ENCODE measurements at places on chromosomes 12 and 14.

- no peak for DNase-seq
These were observed 40.9 kb downstream of the ATL1 start for GRCh38 chr14:50600849-50601248.

GRCh38 chr12:57741844-57742738 lies 2.7 kb upstream of the TSPAN31 start:
- no peak for DNase-seq

GRCh38 chr14:103100281-103101121 lies 6.0 kb downstream of the EXOC3L4 start:
- DNase-seq = no peak

DNA sequence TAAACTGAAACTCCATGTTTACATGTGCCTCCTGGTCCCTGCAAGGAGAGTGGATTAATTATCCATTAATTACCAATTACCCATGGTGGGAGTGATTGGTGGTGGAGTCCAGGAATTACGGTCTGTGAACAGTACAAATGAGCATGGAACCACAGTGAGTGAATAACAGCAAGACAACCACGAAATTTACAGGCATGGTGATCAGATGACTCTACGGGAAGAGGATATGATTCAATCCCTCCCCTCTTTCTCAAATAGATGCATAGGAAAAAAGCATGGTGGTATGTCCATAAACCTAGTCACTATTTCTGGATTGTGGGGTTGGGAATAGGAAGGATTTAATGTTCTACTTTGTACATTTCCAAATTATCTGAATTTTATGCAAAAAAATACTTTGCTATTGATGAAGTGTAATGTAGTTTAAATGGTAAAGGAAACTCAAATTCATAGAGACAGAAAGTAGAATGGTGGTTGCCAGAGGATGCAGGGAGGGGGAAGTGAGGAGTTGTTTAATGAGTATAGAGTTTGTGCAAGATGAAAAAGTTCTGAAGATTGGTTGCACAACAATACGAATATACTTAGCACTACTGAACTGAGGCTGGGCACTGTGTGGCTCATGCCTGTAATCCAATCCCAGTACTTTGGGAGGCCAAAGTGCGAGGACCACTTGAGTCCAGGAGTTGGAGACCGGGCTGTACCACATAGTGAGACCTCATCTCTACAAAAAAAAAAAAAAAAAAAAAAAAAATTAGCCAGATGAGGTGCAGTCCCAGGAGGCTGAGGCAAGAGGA lies 41.2 kb upstream of the C12orf75 start:
- DNase-seq = no peak

- no peak for DNase-seq
These were observed 22.0 kb downstream of the SYNE3 start for GRCh38 chr14:95494456-95494855.

- DNase-seq = peak; percentile 93
These were observed 28.6 kb downstream of the TMEM30B start for GRCh38 chr14:61252369-61253063.

DNA sequence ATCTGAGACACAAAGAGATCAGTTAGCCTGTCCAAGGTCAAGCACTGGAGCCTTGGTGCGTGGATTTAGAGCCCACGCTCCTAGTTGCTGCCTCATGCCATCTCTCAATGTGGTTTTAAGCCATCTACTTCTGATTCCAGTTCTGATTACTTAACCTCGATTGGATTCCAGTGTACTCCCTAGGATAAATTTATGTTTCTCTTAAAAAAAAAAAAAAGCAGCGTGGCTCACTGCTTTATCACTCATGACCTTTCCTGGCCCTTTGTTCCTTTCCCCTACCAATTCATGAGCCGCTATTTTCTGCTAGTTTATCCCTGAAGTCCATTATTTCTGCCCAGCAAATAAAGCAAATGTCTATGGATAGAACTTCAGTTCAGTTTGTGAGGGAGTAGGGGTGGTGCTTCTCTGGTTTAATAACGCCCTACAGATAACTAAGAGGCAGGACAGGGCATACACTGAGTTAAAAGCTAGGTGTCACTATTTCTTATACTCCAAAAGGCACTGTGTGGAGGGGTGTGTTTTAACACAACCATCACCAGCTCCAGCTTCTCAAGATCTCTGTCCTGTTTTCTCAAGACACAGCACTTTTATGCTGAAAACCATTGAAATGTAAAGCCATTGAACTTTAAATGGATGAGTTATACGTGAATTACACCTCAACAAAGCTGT lies 9.8 kb upstream of the PARP11 start:
- no peak for DNase-seq

DNA sequence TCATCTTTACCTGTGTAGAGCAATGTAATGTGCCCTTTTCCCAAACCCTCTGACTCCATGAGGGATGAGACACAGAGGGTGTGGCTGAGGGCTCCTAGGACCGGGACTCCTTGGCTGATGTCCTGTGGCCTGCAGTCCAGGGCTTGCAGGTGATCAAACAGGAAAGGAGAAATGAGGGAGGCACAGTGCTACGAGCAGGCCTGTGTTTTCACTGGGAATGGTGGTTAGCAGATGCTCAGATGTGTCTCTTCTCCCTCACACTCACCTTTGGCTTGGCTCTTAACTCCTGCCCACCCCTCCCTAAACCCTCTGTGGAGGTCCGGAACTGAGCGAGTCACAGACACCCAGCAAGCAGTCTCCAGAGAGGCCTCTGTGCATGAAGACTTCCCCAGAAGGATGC lies 254.4 kb downstream of the DAD1 start:
- DNase-seq = no peak

DNA sequence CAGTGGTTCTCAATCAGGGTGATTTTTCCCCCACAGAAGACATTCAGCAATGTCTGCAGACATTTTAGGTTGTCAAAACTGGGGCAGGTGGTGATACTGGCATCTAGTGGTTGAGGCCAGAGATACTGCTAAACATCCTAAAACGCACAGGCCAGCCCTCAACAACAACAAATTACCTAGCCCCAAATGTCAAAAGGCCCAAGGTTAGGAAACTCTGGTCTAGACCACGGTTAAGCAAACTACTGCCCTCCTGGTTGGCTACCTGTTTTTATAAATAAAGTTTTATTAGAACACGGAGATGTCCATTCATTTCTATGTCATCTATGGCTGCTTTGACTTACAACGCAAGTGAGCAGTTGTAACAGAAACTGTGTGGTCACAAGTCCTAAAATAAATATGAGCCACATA lies 186.7 kb downstream of the EFCAB11 start:
- DNase-seq = no peak

- DNase-seq = no peak
These were observed 1002.2 kb upstream of the FLRT2 start for GRCh38 chr14:84527706-84528105.

DNA sequence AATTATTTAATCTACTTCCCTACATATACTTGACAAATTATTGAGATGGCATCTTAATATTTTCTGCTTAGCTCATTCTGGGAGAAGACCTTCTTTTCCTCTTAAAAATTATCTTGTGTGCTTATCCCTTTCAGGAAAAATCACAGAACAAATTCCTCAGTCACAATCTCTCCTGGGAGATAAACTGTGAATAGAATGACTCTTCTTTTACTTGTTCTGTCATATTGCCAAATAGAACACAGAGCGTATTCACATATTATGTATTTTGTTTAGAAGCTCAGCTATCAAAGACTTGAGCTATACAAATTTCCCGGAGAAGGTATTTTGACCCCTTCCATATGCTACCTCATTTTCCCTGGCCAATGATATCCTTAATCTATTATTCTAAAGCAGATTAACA lies 146.7 kb downstream of the TMEM117 start:
- no peak for DNase-seq
